ENCODE measurements at places on chromosomes 6 and 20. TPM values are rescaled to one million over a fixed set of nuclear protein-coding genes. Genes with fewer than 3 reads are reported as not detected.

- peak overlapping the region; percentile 39 for H3K27ac ChIP-seq
- peak overlapping the region; percentile 30 for H3K4me3 ChIP-seq
- H3K27me3 ChIP-seq, result no peaks in the 10 kb centered on the region
- no peaks in the 10 kb centered on the region for H3K36me3 ChIP-seq
- peak; percentile 32 for DNase-seq
- peaks cover 9% of the 10 kb centered on the region for H3K4me1 ChIP-seq
These were observed 84.0 kb upstream of the ZNF217 start for GRCh38 chr20:53677447-53678314.

DNA sequence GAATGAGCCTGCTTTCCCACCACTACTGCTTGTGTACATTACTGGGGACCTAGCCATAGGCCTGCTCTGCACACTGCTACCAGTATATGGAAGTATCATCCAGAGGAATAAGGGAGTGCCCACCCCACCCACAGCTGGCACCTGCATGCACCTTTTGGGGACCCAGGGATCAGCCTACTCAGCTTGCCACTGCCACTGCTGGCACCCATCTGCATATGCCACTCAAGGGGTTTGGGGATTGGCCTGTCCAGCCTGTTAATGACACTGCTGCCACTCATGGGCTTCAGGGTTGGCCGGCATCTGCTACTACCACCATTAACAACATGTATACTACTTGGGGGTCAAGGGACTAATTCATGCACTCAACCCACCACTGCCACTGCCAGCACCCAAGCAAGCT is 832.1 kb downstream of the PHF3 start:
- H3K27me3 ChIP-seq, result no peaks in the 10 kb centered on the region
- peaks cover 10% of the 10 kb centered on the region for H3K36me3 ChIP-seq
- DNase-seq, result no peak
- H3K4me3 ChIP-seq, result no peak overlapping the region
- H3K27ac ChIP-seq, result no peak overlapping the region
- no peaks in the 10 kb centered on the region for H3K4me1 ChIP-seq

- no peak overlapping the region for H3K27ac ChIP-seq
- no peaks in the 10 kb centered on the region for H3K36me3 ChIP-seq
- no peak overlapping the region for H3K4me3 ChIP-seq
- H3K27me3 ChIP-seq, result peaks cover 2% of the 10 kb centered on the region
- no peak for DNase-seq
These were observed 38.7 kb downstream of the CDKAL1 start for GRCh38 chr6:20572940-20573339.

DNA sequence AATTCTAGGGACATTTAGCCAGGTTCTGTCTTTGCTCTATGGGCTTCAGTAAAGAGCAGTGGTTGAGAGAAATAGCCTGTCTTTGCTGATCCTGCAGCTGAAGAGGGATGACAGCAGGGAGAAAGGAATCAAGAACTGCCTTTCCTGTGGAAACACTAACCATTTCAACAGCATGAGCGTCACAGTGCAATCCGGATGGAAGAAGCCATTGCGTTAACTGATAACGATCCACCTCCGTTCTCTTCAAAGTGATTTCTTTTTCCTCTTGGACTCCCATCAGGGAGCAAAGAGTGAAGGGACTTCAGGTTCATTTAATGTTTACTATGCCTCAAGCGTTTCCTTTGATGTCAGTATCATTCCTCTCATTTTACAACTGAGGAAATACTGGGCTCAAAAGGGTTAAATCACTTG is 35.2 kb upstream of the EEF1E1 start:
- no peaks in the 10 kb centered on the region for H3K27me3 ChIP-seq
- DNase-seq, result no peak
- H3K4me1 ChIP-seq, result no peaks in the 10 kb centered on the region
- no peaks in the 10 kb centered on the region for H3K36me3 ChIP-seq

- peaks cover 10% of the 10 kb centered on the region for H3K4me1 ChIP-seq
- H3K4me3 ChIP-seq, result no peak overlapping the region
- DNase-seq, result no peak
- H3K27me3 ChIP-seq, result no peaks in the 10 kb centered on the region
- H3K27ac ChIP-seq, result no peak overlapping the region
These were observed 29.3 kb downstream of the PTPRK start for GRCh38 chr6:128491100-128491581.

DNA sequence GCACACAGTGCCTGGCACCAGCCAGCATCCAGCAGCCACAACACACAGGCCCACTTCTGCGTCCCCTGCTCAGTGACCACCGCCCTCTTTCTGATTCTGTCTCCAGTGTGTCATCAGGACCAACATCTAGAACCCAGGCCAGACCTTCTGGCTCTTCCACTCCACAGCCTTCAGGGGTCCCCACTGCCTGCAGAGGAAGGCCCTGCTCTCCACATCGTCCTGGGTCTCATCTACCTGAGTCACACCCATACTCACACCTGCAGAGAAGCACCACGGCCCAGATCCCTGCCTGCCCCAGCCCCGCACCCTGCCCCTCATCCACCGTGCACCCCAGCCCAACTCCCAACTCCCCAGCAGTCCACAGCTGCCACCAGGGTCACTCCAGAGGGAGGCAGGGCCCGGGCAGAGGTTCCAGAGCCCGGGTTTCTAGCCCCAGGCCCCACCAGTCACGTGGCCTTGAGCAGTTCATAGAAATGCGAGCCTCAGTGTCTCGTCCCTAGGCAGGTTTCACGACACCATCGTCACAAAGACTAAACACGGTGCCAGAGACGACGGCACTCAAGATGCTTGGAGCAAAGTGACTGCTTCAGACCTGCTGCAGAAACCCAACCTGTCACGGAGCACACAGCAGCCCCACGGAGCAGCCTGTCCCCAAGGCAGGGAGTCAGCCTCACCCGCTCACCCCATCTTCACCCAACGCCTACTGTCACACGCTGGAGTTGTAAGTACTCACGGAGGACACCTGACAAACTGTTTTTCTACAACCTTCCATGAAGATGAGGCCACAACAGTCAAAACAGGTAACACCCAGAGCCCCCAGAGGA is 16.1 kb downstream of the TAF4 start:
- H3K4me3 ChIP-seq, result peak overlapping the region; percentile 38
- no peaks in the 10 kb centered on the region for H3K36me3 ChIP-seq
- peaks cover 32% of the 10 kb centered on the region for H3K4me1 ChIP-seq
- H3K27me3 ChIP-seq, result peaks cover 11% of the 10 kb centered on the region
- no peak for DNase-seq

Gene WFDC9
- not detected for total RNA-seq

GRCh38 chr6:149489967-149490366 is 5.2 kb upstream of the ZC3H12D start:
- no peak overlapping the region for H3K27ac ChIP-seq
- no peaks in the 10 kb centered on the region for H3K4me1 ChIP-seq
- no peak for DNase-seq
- H3K4me3 ChIP-seq, result no peak overlapping the region

- H3K27me3 ChIP-seq, result peaks cover 22% of the 10 kb centered on the region
- peaks cover 9% of the 10 kb centered on the region for H3K4me1 ChIP-seq
- DNase-seq, result peak; percentile 37
- H3K27ac ChIP-seq, result peak overlapping the region; percentile 99
- H3K4me3 ChIP-seq, result peak overlapping the region; percentile 96
- no peaks in the 10 kb centered on the region for H3K36me3 ChIP-seq
These were observed 995 bp upstream of the GSTA4 start for GRCh38 chr6:52995913-52996645.

Gene SLC22A1
- total RNA-seq, result 2.2 TPM

Gene SLC22A2
- total RNA-seq, result not detected

Gene SLC22A3
- not detected for total RNA-seq

GRCh38 chr6:157017861-157018260 is 240.7 kb downstream of the ARID1B start:
- peaks cover 40% of the 10 kb centered on the region for H3K4me1 ChIP-seq
- no peak for DNase-seq
- peaks cover 8% of the 10 kb centered on the region for H3K27me3 ChIP-seq
- H3K27ac ChIP-seq, result no peak overlapping the region

DNA sequence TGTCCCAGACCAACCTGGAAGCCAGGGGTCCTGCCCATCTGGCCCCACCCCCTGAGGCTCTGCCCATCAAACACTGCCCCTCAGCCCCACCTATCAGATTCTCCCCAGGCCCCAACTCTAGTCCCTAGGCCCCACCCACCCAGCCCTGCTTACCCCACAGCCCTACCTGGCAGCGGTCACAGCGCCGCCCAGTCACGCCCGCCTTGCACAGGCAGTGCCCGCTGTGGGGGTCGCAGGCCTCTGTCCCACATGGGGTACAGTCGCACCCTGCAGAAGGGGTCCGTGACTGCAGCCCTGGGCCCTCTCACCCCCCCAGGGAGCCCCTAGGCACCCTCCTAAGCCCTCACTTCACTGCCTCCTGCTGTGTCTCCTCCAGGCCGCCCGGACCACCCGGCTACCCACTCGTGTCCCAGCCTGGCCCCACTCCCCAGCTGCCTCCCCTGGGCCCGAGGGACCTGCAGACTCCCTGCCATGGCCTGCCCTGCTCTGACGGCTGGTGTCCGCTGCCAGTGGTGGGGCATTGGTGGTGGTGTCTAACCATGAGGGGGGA is 19.8 kb downstream of the ADRM1 start:
- H3K27me3 ChIP-seq, result peaks cover 7% of the 10 kb centered on the region
- peaks cover 9% of the 10 kb centered on the region for H3K36me3 ChIP-seq
- DNase-seq, result no peak
- H3K27ac ChIP-seq, result no peak overlapping the region
- H3K4me3 ChIP-seq, result no peak overlapping the region
- H3K4me1 ChIP-seq, result no peaks in the 10 kb centered on the region

- peaks cover 16% of the 10 kb centered on the region for H3K36me3 ChIP-seq
- no peak overlapping the region for H3K27ac ChIP-seq
- H3K4me1 ChIP-seq, result peaks cover 6% of the 10 kb centered on the region
- H3K27me3 ChIP-seq, result peaks cover 10% of the 10 kb centered on the region
- H3K4me3 ChIP-seq, result no peak overlapping the region
These were observed 46.0 kb upstream of the DACT2 start for GRCh38 chr6:168365422-168366165.

GRCh38 chr20:48211238-48211637 is 426.0 kb upstream of the SULF2 start:
- H3K27ac ChIP-seq, result peak overlapping the region; percentile 60
- H3K4me3 ChIP-seq, result no peak overlapping the region
- peaks cover 6% of the 10 kb centered on the region for H3K36me3 ChIP-seq
- DNase-seq, result no peak
- H3K4me1 ChIP-seq, result peaks cover 41% of the 10 kb centered on the region

DNA sequence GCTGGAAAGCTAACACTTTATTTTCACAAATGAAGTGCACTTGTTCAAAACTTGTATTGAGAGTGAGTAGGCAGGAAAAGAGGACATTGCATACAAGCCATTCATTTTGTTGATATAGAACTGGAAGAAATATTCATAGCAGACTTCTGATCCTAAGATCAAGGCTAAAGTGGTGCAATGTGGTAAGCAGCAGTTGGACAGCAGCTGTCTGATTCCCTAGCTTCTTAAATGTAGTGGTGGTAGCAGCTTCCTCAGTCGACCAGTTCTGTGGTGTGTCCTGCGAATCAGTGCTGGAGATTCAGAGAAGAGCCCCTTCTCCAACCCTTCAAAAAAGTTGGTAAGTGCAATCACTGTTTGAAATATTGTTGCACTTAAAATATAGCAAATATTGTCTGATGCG is 281.7 kb upstream of the GJE1 start:
- no peaks in the 10 kb centered on the region for H3K27me3 ChIP-seq
- DNase-seq, result no peak
- no peaks in the 10 kb centered on the region for H3K4me1 ChIP-seq
- no peak overlapping the region for H3K4me3 ChIP-seq
- no peaks in the 10 kb centered on the region for H3K36me3 ChIP-seq

DNA sequence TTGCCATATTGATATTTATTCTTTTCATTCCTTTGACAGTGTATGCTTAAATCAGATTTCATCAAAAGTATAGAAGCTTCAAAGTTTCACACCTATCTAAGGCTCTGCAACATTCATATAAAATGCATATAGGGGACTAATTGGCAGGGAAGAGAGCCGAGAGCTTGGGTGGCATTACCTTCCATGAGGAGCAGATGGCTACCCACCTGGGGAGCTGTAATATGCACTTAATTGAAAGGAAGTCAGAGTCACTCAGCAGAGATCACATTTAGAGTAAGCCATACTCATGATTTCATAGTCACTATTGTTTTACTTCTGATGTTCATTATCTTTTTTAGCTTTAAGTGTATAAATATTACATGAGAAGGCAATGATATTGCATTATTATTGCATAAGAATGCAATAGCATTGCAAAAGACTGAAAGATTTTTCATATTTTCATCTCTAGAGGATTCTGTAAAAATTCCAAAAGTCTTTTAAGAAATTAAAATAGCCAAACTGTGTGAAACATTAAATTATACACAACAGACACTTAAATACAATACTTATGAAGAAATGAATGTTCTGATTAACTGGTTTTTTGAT is 1305.2 kb downstream of the EPHA7 start:
- no peak overlapping the region for H3K4me3 ChIP-seq
- H3K36me3 ChIP-seq, result no peaks in the 10 kb centered on the region
- no peak overlapping the region for H3K27ac ChIP-seq
- peaks cover 2% of the 10 kb centered on the region for H3K4me1 ChIP-seq

GRCh38 chr6:29336269-29336668 is 32.4 kb downstream of the OR5V1 start:
- H3K4me1 ChIP-seq, result no peaks in the 10 kb centered on the region
- no peak overlapping the region for H3K27ac ChIP-seq
- H3K4me3 ChIP-seq, result no peak overlapping the region

Gene C6orf141
- not detected for total RNA-seq

DNA sequence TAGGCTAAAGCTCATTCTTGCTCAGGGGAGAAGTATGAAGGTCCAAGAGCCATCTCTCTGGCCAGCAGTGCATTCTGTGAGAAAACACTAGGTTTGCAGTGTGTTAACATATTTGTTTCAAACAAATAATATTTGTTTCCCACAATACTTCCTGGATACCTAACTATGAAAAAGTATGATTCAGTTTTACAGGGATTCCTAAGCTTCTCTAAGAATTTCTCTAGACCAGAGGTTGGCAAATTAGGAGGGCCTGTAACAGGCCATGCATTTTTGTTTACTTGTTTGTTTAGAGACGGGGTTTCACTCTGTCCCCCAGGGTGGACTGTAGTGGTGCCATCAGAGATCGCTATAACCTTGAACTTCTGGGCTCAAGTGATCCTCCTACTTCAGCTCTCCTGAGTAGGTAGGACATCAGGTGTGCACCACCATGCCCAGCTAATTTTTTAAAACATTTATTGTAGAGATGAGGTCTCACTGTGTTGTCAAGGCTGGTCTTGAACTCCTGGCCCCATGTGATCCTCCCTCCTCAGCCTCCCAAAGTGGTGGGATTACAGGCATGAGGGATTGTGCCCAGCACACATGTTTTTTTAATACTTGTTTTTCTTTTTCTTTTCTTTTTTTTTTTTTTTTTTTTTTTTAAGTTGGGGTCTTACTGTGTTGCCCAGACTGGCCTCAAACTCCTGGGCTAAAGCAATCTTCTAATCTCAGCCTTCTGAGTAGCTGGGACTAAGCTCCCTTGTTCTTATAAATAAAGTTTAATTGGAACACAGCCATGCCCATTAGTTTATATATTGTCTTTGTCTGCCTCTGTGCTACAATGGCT is 71.7 kb downstream of the ADGRG6 start:
- H3K4me3 ChIP-seq, result no peak overlapping the region
- H3K4me1 ChIP-seq, result peaks cover 14% of the 10 kb centered on the region
- no peak for DNase-seq
- no peaks in the 10 kb centered on the region for H3K27me3 ChIP-seq

DNA sequence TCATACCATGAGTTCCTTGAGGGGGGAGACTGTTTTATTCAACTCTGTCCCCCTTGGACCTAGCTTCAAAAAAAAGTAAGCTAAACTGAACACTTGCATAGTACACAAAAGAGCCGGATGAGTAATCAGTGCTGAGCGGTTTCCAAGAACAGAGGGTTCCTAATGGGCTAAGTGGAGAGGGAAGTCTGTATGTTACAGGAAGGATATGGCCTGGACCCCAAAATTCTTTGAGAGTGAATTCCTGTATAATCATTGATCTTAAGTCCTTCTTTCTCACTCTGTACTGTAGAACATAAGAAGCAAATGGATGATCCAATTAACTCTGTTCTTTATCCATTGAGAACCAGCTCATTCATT is 324.7 kb upstream of the CNR1 start:
- peaks cover 6% of the 10 kb centered on the region for H3K36me3 ChIP-seq
- peaks cover 20% of the 10 kb centered on the region for H3K4me1 ChIP-seq
- H3K4me3 ChIP-seq, result peak overlapping the region; percentile 52

All from glutamatergic neuron (in vitro differentiated cells).